ENCODE measurements at places on chromosomes 4 and X.

DNA sequence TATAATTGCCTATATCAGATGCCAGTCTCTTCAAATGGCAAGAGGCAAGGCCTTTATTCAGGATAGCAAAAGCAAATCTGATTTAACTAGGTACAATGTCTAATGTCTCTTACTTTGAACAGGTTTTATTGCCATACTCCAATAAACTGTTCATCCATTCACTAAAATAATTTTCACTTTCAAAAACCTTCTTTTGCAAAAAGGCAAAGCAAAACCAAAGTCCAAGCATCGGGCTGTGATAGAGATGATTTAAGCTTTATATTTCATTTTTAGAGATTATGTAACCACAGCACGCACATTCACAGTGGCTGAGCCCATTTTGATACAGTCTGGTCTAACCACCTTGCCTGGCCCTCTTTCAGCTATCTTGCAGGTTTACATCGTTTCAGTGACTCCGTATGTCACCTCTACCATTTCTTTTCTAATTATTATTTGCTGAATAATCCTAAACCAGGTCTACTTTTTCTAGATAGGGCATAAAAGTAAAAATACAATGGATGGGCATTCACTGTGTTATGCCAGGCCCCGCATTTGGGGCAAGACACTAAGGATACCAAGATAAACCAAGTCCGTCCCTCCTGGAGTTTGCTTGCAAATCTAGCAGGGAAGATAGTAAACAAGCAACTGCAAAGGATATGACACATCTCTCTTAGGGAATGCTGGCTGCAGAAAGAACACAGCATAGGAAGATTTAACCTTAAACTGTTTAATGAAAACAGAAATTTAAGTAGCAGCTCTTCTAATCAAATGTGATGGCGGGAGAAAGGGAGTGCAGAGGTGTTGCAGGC lies 1.8 kb downstream of the CASP3 start:
- DNase-seq, result no peak

- no peak for DNase-seq
These were observed 85.0 kb upstream of the ZNF81 start for GRCh38 chrX:47751670-47752069.

DNA sequence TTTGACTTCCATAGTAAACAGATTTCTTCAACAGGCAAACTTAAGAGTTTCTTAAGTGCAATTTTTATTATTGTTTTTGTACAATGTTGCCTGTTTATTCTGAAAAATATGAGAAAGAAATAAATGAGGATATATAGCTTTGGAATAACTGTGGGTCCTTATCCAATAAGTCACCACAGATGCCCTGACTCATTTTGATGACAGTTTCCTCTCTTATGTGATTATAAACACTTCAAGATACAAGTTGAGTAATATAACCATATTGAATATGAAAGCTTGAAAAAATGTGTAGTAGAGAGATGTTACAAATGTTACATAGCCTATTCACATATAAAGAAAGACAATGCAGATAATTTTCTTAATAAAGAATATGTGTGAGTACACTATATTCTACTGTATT lies 931.6 kb downstream of the RAPGEF2 start:
- no peak for DNase-seq

DNA sequence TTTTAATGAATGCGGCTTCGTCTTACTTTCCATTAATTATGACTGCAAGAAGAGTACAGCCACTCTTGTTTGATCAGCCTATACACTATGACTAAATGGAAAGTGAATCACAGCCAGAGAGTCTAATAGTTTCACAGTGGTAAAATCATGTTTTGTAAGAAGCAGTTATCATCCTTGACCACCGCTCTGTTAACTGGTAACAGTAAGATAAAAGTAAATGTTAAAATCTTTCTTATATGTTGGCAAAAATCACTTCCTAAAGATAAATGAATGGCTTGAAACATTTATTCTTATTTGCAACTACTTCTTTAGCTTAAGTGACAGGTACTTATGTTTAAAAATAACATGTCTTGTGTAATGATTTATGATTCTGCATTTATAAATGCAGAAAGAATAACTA lies 13.2 kb downstream of the GALNT7 start:
- DNase-seq, result no peak

DNA sequence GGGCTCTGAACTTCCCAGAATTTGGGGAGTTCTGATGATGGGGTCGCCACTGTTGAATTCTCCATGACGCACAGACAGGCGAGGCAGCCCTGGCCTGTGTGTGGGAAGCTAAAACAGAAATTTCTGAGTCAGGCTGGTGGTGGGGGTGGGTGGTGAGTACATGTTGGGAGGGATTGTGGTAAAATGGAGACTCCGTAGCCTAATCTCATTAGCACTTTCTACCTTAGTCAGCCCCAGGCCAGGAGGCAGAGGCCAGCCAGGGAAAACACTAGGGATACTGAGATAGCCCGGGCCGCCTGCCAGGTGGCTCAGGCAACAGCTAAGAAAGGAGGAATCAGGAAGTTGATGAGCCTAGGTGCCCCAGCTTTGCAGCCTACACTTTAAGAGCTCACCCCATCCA lies 39.3 kb upstream of the NHSL2 start:
- DNase-seq, result no peak

GRCh38 chr4:89305028-89305427 lies 2.6 kb downstream of the GPRIN3 start:
- DNase-seq, result no peak

GRCh38 chrX:133085785-133086184 lies 11.1 kb downstream of the USP26 start:
- DNase-seq, result no peak

DNA sequence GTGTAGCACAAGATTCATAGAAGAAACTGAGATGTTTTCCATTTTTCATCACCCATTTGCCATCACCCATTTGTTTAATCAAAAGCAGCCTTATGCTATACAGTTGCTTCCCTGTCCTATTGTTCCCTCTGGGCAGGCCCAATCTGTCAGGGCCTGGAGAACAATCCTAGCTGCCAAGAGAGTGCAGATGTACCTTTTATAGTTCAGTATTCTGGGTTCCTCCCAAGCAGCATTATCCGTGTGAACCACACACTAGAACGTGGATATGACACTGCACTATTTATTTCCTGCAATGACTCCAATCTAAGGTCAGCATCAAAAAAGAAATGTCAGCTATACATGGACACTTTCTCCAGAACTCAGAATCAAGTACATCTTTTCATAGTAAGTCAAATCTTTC lies 269.0 kb downstream of the ADGRA3 start:
- no peak for DNase-seq
